ENCODE measurements at places on chromosomes 3 and 15.

GRCh38 chr15:78070049-78070700 lies 7.3 kb downstream of the TBC1D2B start:
- 0 out of 2 replicates have a peak, but pooled peaks cover 3% of the 10 kb centered on the region for H3K36me3 ChIP-seq
- H3K27me3 ChIP-seq: no peaks in the 10 kb centered on the region
- no peak for DNase-seq
- H3K4me1 ChIP-seq: peaks cover 47% of the 10 kb centered on the region
- peak overlapping the region; percentile 89 for H3K27ac ChIP-seq
- peak overlapping the region; percentile 26 for H3K4me3 ChIP-seq

DNA sequence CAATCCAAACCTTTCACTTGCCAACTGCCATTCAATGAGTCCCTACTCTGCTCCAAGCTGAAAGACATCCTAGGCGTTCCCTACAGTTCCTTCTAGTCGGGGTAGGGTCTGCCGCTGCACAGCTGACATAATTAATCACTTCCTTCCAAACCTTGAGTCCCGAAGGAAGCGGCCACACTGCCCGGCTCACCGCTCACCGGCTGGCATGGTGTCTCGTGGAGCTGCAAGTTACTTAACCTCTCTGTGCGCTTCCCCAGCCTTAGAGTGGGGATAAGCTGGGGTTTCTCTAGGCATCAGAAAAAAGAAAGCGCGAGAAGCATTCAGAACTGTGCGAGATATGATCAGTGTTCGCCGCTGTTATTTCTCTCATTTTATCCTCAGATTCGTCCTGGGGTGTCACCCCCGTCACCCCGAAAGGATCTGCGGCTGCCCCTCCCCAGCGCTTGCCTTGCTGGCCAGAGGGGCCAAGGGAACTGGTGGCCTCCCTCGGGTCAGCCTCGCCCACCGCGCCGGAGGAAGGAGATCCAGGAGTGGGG lies 748 bp downstream of the MRPS25 start:
- H3K36me3 ChIP-seq: no peaks in the 10 kb centered on the region
- no peaks in the 10 kb centered on the region for H3K27me3 ChIP-seq
- H3K4me3 ChIP-seq: peak overlapping the region; percentile 83
- H3K4me1 ChIP-seq: peaks cover 13% of the 10 kb centered on the region
- DNase-seq: no peak

DNA sequence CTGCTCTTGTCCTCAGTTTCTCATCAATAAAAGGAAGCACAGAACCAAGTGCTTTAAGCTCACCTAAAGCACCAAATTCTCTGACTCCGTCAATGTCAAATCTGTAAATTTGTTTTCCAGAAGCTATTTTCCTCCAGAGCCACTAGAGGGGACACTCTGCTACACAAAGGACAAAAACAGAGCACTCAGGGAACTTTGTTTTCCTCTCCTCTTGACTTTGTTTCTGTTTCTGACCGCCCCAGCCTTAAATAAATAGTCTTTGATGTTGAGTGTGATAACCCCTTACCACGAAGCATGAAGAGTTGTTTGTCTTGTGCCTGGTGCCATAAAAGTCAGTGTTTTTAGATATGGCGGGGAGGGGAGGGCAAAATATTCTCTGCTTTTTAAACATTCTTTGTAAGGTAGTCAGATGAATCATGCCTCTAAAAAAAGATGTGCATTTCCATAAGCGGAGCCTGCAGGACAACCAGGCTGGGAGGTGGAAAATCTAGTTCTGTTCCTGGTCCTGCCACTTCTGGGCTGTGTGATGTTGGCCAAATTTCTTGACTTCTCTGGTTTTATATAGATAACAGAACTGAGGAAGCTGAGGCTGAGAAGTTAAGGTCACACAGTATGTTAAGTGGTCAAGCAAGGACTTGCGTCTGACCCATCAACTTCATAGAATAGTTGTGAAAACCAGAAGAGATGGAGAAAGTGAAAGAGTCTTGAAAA lies 7.3 kb upstream of the ZBTB38 start:
- peak overlapping the region; percentile 51 for H3K4me3 ChIP-seq
- H3K36me3 ChIP-seq: no peaks in the 10 kb centered on the region
- no peaks in the 10 kb centered on the region for H3K27me3 ChIP-seq

DNA sequence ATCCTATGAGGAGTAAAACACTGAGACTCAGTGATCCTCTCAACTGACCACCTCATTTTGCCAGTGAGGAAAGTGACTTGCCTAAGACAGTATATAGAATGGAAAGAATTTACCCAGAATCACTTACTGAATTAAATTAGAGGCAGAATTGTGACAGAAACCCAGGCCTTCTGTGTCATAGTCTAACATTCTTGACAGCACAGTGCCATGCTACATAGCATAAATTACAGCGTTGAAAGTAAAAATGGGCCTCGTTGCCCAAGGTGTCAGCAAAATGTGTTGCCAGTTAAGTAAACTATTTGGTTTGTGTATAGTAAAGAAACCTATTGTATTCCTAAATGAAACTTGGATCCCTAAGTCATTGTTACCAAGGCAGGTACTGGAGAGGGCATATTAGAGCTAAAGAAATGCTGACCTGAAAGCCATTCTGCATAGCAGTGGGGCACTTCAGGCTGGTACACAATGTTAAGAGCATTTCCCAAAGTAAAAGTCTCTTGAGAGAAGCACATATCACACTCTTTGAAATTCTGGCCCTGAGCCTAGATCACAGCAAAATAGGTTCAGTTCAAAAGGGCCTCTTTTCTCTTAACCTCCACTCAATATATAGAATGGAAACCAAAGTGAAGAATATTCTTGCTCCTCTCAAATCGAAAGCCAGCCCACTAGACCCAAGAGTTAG lies 53.8 kb downstream of the HMG20A start:
- no peak overlapping the region for H3K4me3 ChIP-seq
- no peaks in the 10 kb centered on the region for H3K27me3 ChIP-seq
- no peak overlapping the region for H3K27ac ChIP-seq
- H3K36me3 ChIP-seq: peaks cover 36% of the 10 kb centered on the region

DNA sequence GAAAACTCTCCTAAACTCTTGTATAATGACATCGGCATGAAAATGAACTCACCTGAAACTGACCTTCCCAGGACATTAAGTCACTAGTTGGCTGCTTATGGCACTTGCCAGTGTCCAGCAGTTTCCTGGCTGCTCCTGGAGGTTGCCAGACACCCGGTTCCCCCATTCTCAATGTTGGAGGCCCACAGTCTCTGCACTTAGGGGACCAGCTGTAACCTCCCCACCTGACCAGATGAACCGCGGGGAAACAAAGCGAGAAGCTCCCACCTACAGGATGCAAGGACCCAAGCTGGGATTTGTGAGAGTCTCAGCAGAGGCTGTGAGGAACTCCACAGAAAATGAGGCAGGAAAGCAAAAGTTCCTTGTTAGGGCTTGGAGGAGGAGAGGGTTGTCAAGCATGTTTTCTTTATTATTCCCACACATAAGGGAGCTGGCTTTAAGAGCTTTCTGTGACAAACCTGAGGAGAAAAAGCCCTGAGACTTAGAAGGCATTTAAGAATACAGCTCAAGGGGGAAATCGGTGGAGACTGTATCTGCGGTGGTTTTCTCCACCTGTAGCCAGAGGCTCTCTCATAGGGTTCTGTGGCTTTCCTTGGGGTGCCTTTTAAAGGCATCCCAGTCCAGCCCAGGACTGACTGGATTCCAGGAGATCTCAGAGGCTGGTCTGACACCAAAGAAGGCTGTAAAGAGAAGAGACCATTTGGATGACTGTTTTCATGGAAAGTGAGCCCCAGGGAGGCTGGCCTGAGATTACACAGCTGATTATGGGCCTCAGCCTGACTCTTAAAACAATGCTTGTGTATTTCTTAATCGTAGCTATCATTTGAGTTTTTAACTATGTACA lies 4.6 kb downstream of the TPM1 start:
- H3K27ac ChIP-seq: no peak overlapping the region
- peaks cover 11% of the 10 kb centered on the region for H3K27me3 ChIP-seq
- DNase-seq: no peak
- H3K36me3 ChIP-seq: no peaks in the 10 kb centered on the region
- H3K4me3 ChIP-seq: peak overlapping the region; percentile 75

GRCh38 chr3:129121016-129121791 lies 400 bp downstream of the RAB43 start:
- H3K27ac ChIP-seq: peak overlapping the region; percentile 86
- no peaks in the 10 kb centered on the region for H3K36me3 ChIP-seq
- peak overlapping the region; percentile 65 for H3K4me3 ChIP-seq
- H3K27me3 ChIP-seq: no peaks in the 10 kb centered on the region
- DNase-seq: no peak

GRCh38 chr3:27666708-27667107 lies 55.4 kb downstream of the EOMES start:
- no peak overlapping the region for H3K4me3 ChIP-seq
- H3K36me3 ChIP-seq: no peaks in the 10 kb centered on the region
- no peak overlapping the region for H3K27ac ChIP-seq
- H3K27me3 ChIP-seq: no peaks in the 10 kb centered on the region
- no peak for DNase-seq

GRCh38 chr15:77748078-77749064 lies 115.7 kb upstream of the LINGO1 start:
- no peaks in the 10 kb centered on the region for H3K36me3 ChIP-seq
- no peaks in the 10 kb centered on the region for H3K4me1 ChIP-seq
- H3K27me3 ChIP-seq: no peaks in the 10 kb centered on the region
- no peak overlapping the region for H3K4me3 ChIP-seq
- DNase-seq: no peak

DNA sequence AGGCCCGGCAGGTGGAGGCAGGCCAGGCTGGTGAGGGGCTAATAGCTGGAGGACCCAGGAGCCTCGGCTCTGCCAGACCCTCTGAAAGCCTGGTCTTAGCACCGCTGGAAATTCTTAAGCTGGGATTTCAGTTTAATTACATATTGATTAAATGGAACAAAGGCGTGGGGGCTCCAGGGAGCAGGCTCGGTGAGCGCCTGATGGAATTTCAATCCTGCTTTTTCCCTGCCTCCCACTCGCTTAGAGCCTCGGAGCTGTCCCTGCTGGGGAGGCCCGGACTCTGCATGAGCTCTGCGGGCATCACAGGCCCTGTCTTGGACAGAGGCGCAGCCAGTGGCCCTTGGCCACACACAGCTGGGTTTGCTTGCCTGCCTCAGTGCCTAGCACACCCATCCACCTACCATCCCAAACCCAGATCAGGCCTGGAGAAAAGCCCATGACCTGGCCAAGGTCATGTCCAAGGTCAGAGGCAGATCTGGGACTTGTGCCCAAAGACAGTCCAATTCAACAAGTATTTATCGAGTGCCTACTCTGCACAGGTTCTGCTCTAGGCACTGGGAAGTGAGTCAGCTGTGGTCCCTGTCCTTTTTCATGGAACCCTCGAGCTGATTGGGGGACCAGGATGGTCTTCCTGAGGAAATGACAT lies 40.6 kb downstream of the LINGO1 start:
- H3K4me3 ChIP-seq: no peak overlapping the region
- H3K4me1 ChIP-seq: no peaks in the 10 kb centered on the region

GRCh38 chr3:12902181-12902999 lies 61.0 kb upstream of the RPL32 start:
- H3K4me1 ChIP-seq: no peaks in the 10 kb centered on the region
- no peaks in the 10 kb centered on the region for H3K27me3 ChIP-seq
- H3K4me3 ChIP-seq: no peak overlapping the region
- H3K27ac ChIP-seq: no peak overlapping the region
- DNase-seq: no peak
- H3K36me3 ChIP-seq: peaks cover 18% of the 10 kb centered on the region

DNA sequence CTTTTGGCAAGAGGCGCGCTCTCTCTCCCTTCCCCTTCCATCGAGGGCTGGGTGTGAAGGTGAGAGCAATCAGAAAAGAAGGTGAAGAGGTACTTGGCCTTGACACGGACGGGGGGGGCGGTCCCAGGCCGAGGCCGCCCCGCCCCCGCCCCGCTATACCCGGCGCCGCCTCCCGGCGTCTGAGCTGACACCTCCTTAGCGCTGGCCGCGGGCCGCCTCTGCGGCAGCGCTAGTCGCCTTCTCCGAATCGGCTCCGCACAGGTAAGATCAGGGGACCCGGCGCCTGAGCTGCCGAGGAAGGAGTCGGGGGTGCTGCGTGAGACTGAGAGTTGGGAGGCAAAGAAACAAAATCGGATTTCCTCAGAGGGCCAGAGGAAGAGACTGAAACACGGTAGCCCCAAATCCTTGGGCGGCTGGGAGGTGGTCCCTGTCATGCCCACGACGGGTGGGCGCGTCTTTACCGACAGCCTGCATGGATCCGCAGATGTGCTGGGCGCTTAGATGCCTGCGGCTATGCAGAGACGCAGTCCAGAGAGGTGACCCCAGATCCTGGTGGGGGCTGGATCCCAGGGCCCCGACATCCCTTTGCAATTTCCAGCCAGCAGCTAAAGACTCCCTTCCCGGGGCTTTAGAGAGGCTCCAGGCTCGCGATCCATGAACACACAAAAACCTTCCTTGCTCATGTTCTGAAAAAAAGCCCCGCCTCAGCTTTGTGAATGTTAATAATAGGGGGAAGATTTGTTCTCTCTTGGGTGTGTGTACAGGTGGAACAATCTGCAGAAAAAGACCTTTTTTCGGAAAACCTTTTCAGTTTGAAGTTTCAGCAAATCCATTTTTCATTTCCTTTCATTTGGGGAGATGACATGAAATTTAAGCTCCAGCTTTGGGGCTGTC lies at the start of gene ENTPD3:
TSS of gene ENTPD3 (plus strand) at position 184 of the 894 bp plus-strand sequence. CDS start 874 bp downstream, outside the sequence.
- H3K27me3 ChIP-seq: peaks cover 3% of the 10 kb centered on the region
- H3K27ac ChIP-seq: no peak within 1 kb of the TSS
- no peak within 1 kb of the TSS for H3K4me3 ChIP-seq
- no peak for DNase-seq
- no peaks in the 10 kb centered on the region for H3K36me3 ChIP-seq

DNA sequence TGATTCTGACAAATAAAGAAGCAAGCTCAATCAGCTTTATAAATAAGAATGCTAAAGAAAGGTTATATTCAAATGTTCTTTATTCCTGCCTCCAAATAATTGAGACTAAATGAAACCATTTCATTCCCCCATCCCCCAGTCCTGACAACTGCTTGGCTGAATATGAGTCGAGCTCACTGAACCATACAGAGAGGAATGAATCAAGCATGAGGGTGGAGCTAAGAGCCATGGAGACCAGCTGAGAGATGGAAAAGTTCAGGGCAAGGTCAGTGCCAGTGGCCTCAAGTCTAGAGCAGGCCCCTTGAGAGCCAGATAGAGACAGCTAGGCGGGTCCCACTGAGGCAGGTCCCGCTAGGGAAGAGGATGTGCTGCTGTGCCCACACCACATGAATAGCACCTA lies 188.7 kb upstream of the EIF1B start:
- H3K27me3 ChIP-seq: no peaks in the 10 kb centered on the region
- H3K4me1 ChIP-seq: no peaks in the 10 kb centered on the region
- no peak for DNase-seq
- no peak overlapping the region for H3K4me3 ChIP-seq
- no peaks in the 10 kb centered on the region for H3K36me3 ChIP-seq

DNA sequence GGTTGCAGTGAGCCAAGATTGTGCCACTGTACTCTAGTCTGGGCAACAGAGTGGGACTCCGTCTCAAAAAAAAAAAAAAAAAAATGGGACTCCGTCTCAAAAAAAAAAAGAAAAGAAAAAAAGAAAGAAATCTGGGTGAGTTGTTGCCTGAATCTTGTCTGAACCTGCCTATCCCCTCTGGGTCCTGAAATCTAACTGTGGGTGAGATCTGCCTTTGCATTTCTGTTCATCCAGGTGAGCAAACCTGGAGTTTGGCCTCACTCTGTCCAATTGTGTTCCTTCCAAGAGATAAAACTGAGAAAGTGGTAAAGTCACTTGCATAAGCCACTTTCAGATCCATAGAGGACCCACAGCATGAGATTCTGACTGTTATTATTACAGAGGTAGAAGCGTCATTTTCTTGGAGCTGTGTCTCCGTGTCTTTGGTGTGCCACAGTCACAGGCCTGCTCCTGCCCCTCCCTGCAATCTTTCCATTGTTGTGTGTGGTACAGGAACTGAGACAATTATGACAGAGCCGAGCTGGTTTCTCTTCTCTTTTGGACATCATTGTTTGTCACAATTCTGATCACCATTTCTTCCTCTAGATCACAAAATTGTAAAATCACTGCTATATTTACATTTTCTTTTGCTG lies 235.9 kb downstream of the LPP start:
- H3K27ac ChIP-seq: no peak overlapping the region
- no peak for DNase-seq
- H3K4me3 ChIP-seq: no peak overlapping the region
- H3K36me3 ChIP-seq: no peaks in the 10 kb centered on the region
- peaks cover 6% of the 10 kb centered on the region for H3K4me1 ChIP-seq

Measured in GM12878 (cell line).